ENCODE measurements at places on chromosomes 7 and 10. TPM values are rescaled to one million over a fixed set of nuclear protein-coding genes. Genes with fewer than 3 reads are reported as not detected.
A peak's percentile ranks its signal among the peaks of the same experiment; 100 is the strongest.

DNA sequence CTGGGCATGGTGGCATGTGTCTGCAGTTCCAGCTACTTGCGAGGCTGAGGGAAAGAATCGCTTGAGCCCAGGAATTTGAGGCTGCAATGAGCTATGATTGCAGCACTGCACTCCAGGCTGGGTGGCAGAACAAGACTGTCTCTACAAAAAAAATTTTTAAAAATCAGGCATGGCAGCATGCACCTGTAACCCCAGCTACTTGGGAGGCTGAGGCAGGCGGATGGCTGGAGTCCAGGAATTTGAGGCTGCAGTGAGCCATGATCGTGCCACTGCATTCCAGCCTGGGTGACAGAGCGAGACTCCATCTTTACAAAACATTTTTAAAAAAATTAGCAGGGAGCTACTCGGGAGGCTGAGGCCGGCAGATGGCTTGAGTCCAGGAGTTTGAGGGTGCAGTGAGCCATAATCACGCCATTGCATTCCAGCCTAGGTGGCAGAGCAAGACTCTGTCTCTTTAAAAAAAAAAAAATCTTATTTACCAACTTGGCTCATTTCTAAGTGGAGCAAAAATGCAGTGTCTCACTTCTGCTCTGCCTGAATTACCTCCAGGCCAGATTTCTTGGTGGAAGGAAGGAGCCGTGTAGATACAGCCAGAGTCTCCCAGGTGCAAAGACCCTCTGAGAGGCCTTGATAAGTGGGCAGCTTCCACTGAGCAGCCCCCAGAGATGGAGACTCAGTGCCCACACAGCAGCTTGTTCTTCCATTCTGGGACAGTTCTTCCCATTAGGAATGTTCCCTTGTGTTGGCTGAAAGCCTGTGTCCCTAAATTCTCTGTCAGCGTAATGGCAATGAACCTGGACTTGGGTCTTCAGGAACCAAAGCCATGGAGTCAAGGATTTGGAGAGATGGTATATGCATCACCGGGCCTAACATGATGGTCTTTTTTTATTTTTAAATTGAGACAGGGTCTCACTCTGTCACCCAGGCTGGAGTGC is 30.0 kb downstream of the GTF2IRD1 start:
- H3K27ac ChIP-seq: no peak overlapping the region
- DNase-seq: no peak
- H3K4me1 ChIP-seq: peaks cover 4% of the 10 kb centered on the region
- peaks cover 4% of the 10 kb centered on the region for H3K36me3 ChIP-seq
- H3K4me3 ChIP-seq: no peak overlapping the region

GRCh38 chr7:47962262-47962661 is 14.0 kb upstream of the PKD1L1 start:
- H3K4me3 ChIP-seq: no peak overlapping the region
- H3K36me3 ChIP-seq: peaks cover 80% of the 10 kb centered on the region
- no peaks in the 10 kb centered on the region for H3K4me1 ChIP-seq
- no peak overlapping the region for H3K27ac ChIP-seq

The CDC14C gene
- total RNA-seq: not detected

DNA sequence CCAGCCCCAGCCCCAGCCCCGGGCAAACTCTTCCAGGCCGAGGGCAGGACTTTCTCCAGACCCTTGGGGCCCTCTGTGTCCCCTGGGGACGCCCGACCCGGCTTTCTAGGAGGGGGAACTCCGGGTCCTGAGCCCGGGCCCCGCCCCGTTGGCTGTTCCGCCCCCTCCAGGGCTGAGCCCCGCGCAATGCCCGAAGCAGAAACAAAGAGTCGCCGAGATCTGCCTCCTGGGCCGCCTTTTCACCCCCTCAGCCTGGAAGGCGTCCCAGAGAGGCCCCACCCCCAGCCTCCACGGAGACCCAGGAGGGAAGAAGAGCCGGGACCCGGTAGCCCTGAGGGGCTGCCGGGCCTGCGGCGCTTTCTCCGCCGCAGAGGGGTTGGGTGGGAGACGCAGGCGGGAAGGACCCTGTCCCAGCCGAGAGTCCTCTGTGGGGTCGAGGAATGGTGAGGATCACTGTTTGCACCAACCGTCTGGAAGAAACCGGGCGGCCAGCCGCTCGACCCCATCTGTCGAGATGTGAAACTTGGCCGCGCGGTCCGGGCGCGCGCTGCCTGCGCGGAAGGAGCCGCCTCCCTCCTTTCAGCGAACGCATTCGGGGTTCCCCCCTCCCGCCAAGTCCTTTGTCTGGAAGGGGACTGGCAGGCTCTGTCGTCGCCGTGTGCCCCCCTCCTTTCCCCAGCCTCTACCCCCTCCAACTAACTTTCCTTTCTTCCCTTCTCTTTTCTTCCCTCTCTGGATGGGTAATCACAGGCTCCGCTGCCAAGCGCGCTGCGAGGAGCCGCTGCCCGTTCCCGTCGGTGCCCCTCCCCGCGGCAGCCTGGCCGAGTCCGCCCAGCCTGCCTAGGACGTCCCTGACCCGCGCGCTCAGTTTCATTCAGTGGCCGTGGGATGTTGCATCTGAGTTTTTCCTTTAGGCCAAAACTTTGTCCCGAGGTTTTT is 10.2 kb downstream of the EN2 start:
- peaks cover 97% of the 10 kb centered on the region for H3K27me3 ChIP-seq
- H3K4me3 ChIP-seq: peak overlapping the region; percentile 73
- peak; percentile 71 for DNase-seq

GRCh38 chr10:18666810-18667209 is 7.6 kb downstream of the ARL5B start:
- no peaks in the 10 kb centered on the region for H3K27me3 ChIP-seq
- peaks cover 19% of the 10 kb centered on the region for H3K36me3 ChIP-seq
- H3K4me1 ChIP-seq: peaks cover 3% of the 10 kb centered on the region
- no peak for DNase-seq
- H3K4me3 ChIP-seq: peak overlapping the region; percentile 11

DNA sequence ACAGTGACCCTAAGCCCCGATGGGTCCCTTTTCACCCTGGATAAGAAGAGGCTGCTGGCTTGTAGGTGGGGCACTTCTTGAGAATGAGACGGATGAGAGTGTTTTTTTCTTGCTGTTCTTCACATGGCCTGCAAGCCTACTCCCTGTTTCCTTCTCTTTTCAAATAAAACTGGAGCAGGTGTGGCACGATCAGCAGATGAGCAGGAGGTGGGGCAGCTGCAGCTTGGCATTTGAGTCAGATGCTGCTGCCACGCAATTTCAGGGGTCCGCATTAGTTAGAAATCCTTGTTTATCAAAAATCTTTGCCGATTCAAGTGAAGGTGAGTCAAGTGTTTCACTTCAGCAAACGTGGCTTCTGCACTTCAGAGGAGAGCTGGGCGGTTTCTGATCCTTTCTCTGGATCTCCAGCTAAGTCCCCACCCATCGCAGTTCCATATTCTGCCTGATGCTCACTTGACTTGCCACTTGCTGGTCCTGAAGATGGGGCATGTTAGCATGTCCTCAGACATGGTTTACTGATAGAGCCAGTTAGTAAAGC is 20.8 kb downstream of the WDFY4 start:
- no peak overlapping the region for H3K27ac ChIP-seq
- H3K4me1 ChIP-seq: no peaks in the 10 kb centered on the region
- no peak for DNase-seq
- no peaks in the 10 kb centered on the region for H3K36me3 ChIP-seq

- peak; percentile 56 for DNase-seq
- no peak overlapping the region for H3K27ac ChIP-seq
- H3K36me3 ChIP-seq: peaks cover 27% of the 10 kb centered on the region
- H3K27me3 ChIP-seq: no peaks in the 10 kb centered on the region
- peaks cover 5% of the 10 kb centered on the region for H3K4me1 ChIP-seq
These were observed 669 bp downstream of the PI4K2A start for GRCh38 chr10:97640868-97641811.

DNA sequence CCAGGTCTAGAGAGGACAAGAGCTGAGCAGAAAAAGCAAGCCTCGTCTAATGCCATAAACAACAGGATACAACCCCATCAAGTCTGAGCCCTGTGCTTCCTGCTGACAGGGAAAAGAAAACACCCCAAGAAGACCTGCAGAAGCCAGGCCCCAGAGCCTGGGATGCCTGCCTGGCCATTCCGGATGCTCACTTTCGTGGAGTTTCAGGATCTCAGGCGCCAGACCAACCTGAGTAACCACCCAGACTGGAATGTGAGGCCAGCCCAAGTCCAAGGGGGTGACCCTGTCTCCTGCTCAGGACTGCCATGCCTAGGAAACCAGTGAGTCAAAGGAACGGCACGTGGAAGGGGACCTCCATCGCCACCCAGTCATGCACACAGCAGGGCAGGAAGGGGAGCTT is 74.3 kb downstream of the PLXNA4 start:
- DNase-seq: no peak
- no peaks in the 10 kb centered on the region for H3K27me3 ChIP-seq
- no peak overlapping the region for H3K4me3 ChIP-seq
- H3K36me3 ChIP-seq: no peaks in the 10 kb centered on the region
- no peaks in the 10 kb centered on the region for H3K4me1 ChIP-seq

DNA sequence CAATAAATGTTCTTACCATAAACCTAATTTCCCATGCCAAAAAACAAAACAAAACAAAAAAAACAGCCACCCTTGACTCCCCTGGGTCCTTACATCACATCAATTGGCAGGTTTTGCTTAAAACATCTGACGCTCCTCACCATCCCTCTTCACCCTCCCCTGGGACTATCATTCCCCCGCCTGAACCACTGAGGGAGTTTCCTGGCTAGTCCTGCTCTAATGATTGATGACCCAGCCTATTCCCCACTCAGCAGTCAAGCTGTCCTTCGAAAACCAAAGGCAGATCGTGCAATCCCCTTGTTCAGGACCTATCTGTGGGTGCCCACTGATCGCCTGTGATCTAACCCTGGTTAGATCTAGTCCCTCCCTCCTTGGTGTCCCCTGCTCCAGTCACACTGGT is 11.2 kb upstream of the FRMPD2 start:
- H3K36me3 ChIP-seq: peaks cover 2% of the 10 kb centered on the region
- H3K27ac ChIP-seq: no peak overlapping the region
- no peaks in the 10 kb centered on the region for H3K4me1 ChIP-seq
- no peak for DNase-seq
- no peak overlapping the region for H3K4me3 ChIP-seq

- no peaks in the 10 kb centered on the region for H3K27me3 ChIP-seq
- H3K36me3 ChIP-seq: peaks cover 79% of the 10 kb centered on the region
- H3K4me1 ChIP-seq: no peaks in the 10 kb centered on the region
These were observed 13.5 kb downstream of the UPP1 start for GRCh38 chr7:48102530-48102929.

- peaks cover 14% of the 10 kb centered on the region for H3K36me3 ChIP-seq
- DNase-seq: peak; percentile 59
- H3K4me3 ChIP-seq: no peak overlapping the region
- H3K27ac ChIP-seq: no peak overlapping the region
These were observed 68.8 kb upstream of the INHBA start for GRCh38 chr7:41771717-41772116.

GRCh38 chr7:114936471-114936870 is 14.6 kb downstream of the MDFIC start:
- no peak overlapping the region for H3K4me3 ChIP-seq
- DNase-seq: no peak
- no peaks in the 10 kb centered on the region for H3K36me3 ChIP-seq
- H3K27me3 ChIP-seq: no peaks in the 10 kb centered on the region

The FGFBP3 gene
- total RNA-seq: 49.0 TPM

DNA sequence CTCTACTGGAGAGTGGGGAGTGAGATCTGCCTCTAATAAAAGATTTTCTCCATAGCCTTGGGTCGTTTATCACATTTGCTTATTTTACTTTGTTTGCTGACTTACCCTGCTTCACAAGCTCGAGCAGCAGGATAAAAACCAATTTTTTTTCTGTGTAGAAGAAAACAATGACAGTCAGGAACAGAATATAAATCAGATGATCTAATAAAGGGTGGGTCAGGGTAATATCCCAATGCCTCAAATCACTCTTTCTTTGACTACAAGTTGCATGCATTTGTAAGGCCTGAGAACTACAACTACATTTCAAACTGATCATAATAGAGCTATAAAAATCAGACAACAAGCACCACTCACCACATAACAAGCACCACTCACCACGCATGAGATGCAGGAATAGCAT is 174.4 kb upstream of the ADARB2 start:
- H3K4me3 ChIP-seq: no peak overlapping the region
- no peaks in the 10 kb centered on the region for H3K36me3 ChIP-seq
- H3K27me3 ChIP-seq: no peaks in the 10 kb centered on the region
- H3K27ac ChIP-seq: no peak overlapping the region
- no peaks in the 10 kb centered on the region for H3K4me1 ChIP-seq
- DNase-seq: no peak

The TMEM236 gene
- not detected for total RNA-seq

GRCh38 chr7:37784015-37784414 is 64.4 kb upstream of the NME8 start:
- H3K4me1 ChIP-seq: no peaks in the 10 kb centered on the region
- no peak for DNase-seq
- H3K4me3 ChIP-seq: no peak overlapping the region
- no peaks in the 10 kb centered on the region for H3K36me3 ChIP-seq

The ZNF853 gene
- 9.3 TPM for total RNA-seq

DNA sequence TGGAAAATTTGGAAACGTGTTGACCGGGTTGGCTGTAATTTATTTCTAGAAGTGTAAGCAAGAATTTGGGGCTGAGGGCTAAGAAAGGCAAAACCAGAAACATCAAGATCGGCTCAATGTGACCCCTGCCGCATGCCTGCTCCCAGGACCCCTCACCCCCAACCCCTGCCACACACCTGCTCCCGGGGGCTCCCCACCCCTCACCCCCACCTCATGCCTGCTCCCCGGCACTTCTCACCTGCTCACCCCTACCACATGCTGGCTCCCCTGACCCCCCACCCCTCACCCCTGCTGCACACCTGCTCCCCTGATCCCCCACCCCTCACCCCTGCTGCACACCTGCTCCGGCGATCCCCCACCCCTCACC is 19.0 kb upstream of the CFAP46 start:
- H3K4me1 ChIP-seq: no peaks in the 10 kb centered on the region
- DNase-seq: no peak
- no peak overlapping the region for H3K27ac ChIP-seq
- no peaks in the 10 kb centered on the region for H3K27me3 ChIP-seq
- peaks cover 3% of the 10 kb centered on the region for H3K36me3 ChIP-seq

GRCh38 chr10:71201849-71202248 is 10.5 kb upstream of the UNC5B start:
- H3K4me1 ChIP-seq: no peaks in the 10 kb centered on the region
- peaks cover 7% of the 10 kb centered on the region for H3K36me3 ChIP-seq
- no peaks in the 10 kb centered on the region for H3K27me3 ChIP-seq
- H3K27ac ChIP-seq: no peak overlapping the region

The PLCE1 gene
- total RNA-seq: 0.09 TPM

The H2BK1 gene
- total RNA-seq: 0.97 TPM

DNA sequence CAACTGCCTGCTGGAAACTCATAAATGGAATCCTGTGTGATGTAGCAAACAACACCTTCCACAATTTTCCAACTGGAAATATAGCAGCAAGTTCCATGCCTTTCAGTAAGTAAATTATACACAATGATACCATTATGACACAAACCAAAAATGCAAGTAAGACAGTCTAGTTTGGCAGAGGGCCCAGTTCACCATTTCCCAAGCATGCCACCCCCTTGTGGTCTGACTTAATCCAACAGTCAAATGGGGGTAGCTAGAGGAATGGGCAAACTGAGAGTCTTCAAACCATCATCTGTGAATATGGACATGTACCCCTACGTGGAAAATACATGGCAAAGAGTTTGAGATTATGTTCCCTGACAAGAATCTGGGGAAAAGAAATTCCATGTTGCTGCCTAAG is 137.6 kb upstream of the VWC2 start:
- H3K27ac ChIP-seq: no peak overlapping the region
- H3K4me3 ChIP-seq: no peak overlapping the region
- DNase-seq: no peak
- no peaks in the 10 kb centered on the region for H3K4me1 ChIP-seq
